Tibial nerve (tissue), 4 donors: ENCODE measurements at places on chromosomes 1 and 21. TPM values are rescaled to one million over a fixed set of nuclear protein-coding genes. Genes with fewer than 3 reads are reported as not detected.

DNA sequence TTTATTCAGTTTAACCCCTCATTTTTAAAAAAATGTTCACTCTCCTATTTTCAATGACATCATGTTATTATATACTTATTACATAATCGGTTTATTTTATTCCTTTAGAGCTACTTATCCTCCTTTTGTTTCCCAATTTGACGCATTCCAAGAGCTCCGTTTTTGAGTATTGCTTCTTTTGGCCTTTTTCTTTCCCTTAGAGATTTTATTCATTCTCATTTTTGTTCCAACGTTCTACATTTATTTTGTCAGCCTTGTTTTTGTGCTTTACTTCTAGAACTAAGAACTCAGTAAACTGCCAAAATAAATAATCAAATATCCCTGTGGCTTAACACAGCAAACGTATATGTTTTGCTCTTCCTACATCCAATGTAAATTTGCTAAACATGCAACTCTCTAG lies 769.1 kb downstream of the NCAM2 start:
- no peaks in the 10 kb centered on the region for H3K36me3 ChIP-seq
- no peak for DNase-seq
- no peaks in the 10 kb centered on the region for H3K27me3 ChIP-seq

GRCh38 chr1:219020386-219020785 lies 153.3 kb upstream of the LYPLAL1 start:
- DNase-seq, result no peak
- H3K27me3 ChIP-seq, result no peaks in the 10 kb centered on the region
- H3K36me3 ChIP-seq, result no peaks in the 10 kb centered on the region
- no peak overlapping the region for H3K27ac ChIP-seq
- no peaks in the 10 kb centered on the region for H3K4me1 ChIP-seq

Gene TSSK3
- 1.5 TPM for total RNA-seq

Gene LCE1E
- total RNA-seq, result not detected

GRCh38 chr21:31730712-31731055 lies 1.2 kb downstream of the SCAF4 start:
- H3K27ac ChIP-seq, result peak overlapping the region; percentile 97
- H3K4me3 ChIP-seq, result peak overlapping the region; percentile 81
- H3K4me1 ChIP-seq, result peaks cover 49% of the 10 kb centered on the region
- DNase-seq, result no peak
- no peaks in the 10 kb centered on the region for H3K36me3 ChIP-seq
- no peaks in the 10 kb centered on the region for H3K27me3 ChIP-seq

GRCh38 chr1:5780324-5780716 lies 211.9 kb downstream of the NPHP4 start:
- H3K36me3 ChIP-seq, result no peaks in the 10 kb centered on the region
- H3K27ac ChIP-seq, result no peak overlapping the region
- no peaks in the 10 kb centered on the region for H3K4me1 ChIP-seq

Gene TCHH
- 0.60 TPM for total RNA-seq

Gene EPS8L3
- total RNA-seq, result not detected

DNA sequence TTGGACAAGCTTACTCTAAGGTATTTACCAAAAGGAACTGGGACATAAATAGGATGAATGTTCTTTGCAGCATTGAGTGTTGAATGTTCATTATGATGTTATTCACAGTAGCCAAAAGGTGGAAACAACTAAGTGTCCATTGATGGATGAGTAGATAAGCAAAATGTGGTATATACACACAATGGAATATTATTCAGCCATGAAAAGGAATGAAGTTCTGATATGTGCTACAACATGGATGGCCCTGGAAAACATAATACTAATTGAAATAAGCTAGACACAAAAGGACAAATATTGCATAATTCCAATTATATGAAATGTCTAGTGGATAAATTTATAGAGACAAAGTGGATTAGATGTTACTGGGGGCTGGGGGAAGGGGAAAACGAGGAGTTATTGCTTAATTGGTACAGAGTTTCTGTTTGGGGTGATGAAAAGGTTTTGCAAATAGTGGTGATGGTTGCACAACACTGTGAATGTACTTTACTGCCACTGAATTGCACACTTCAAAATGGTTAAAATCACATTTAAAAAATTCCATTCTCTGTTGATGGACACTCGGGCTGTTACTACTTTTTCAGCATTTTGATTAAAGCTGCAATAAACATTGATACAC lies 2.9 kb downstream of the MTARC1 start:
- no peak for DNase-seq
- no peak overlapping the region for H3K4me3 ChIP-seq
- peaks cover 11% of the 10 kb centered on the region for H3K4me1 ChIP-seq
- no peaks in the 10 kb centered on the region for H3K36me3 ChIP-seq
- H3K27ac ChIP-seq, result no peak overlapping the region

Gene LRRIQ3
- 1.3 TPM for total RNA-seq
